ENCODE measurements at places on chromosomes 16 and 17. TPM values are rescaled to one million over a fixed set of nuclear protein-coding genes. Genes with fewer than 3 reads are reported as not detected.

Gene GJC1
- polyA plus RNA-seq, result 6.3 TPM

Gene MEFV
- polyA plus RNA-seq, result 0.55 TPM

Gene CHD9NB
- polyA plus RNA-seq, result 0.81 TPM

Gene CSH2
- not detected for polyA plus RNA-seq

Gene CCL13
- polyA plus RNA-seq, result not detected

Gene HID1
- polyA plus RNA-seq, result 43.4 TPM

Data from hepatocyte (in vitro differentiated cells).